ENCODE measurements at places on chromosomes 1 and 21.

DNA sequence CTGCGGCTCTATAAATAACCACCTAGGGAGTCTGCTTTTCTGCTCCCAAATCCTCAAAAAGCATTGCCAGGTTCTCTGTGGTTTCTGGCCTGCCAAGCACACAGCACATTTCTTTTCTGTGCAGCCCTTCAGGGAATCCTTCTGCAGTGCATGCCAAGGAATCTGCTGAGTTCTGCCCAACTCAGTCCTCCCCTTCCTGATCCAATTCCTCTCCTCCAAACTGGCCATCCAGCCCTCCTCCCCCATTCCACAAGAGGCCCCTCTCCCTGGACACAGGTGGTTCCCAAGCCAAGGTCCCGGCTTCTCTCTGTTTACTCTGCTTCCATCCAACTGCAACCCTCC lies 61.8 kb downstream of the HIVEP3 start:
- DNase-seq = no peak

GRCh38 chr1:10541286-10541685 lies 66.5 kb downstream of the PEX14 start:
- no peak for DNase-seq

DNA sequence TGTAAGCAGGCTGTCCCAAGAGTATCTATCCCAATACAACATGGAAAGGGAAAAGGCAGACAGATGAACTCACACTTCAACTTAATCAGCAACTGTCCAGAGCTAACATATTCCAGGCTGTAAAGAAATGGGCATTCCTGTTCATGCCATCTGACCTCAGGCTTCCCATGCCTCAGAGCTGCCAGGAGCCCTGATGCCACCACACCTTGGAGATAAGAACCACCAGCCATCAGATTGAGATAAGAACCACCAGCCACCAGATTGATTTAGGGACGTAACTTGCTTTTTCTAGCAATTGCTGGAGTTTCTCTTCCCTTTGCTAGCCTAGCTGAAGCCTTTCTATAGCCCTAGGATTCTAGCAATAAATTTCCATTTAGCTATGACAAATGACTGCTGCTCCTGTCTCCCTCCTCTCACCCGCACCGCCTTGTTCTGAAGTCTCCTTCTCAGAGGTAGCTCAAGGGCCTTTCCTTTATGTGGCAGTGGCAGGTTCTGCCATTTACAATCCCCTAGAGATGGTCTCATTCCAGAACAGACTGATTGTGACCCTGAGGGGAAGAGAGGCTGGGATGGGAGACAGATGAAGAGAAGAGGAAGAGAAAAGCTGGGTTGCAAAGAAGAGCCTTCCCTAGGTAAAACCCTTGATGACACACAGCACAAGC lies 88.0 kb upstream of the CTTNBP2NL start:
- no peak for DNase-seq

- no peak for DNase-seq
Observed at GRCh38 chr1:62744611-62745577, 39.0 kb upstream of the ATG4C start.

DNA sequence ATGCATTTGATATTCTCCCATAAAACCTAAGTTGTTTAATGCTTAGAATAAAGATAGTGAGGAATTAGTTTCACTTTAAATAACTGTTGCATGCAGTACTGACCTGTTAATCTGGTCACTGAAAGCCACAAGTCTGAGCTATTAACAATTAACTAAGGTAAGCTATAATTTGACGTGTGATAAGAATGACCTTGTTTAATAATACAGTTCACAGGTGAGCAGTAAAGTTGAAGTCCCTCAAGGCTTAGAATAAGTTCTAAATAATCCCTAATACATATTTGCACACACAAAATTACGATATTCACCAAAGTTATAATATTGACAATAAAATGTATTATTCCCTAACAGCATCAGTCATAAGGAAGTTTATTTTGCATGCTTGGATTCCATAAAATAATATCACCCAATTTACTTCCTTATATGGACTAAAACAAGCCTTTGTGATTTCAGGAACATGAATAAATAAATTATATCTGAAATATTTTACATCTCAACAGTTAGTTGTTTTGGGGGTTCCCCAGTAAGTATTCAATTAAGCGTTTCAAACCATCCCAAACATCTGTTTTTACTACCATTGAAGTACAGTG lies 70.6 kb upstream of the CHRM3 start:
- DNase-seq = no peak

DNA sequence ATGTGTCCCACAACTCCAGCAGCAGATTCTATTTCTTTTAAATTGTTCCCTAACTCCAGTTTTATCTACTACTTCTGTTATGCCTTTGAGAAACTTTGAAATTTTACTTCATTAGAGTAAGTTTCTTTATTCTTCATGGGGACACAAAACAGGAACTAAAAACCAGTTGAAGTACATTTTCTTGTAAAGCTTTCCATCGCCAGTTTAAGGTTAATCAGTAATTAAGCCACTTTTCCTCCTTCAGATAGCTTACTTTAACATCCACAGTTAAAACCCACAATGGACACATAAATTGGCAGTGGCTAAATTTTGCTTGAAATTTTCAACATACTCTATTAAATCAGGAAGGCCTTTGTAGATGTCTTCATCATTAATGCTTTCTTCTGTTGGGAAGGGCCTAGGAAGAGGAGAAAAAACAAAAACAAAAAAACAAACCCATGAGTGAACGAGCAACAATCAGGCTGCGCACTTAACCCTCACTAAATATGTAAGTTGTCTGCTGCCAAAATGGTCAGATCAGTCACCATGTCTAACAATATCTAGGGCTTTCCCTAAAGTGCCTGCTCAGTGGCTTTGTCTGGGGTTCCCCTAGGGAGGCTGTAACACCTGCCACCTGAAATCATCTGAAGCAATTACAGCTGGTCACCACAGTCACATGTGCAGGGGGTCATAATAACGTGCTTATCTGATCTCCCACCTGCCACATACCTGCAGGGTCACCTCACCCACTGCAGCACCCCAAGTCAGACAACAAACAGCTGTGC lies 187.9 kb downstream of the VAV3 start:
- DNase-seq = no peak

DNA sequence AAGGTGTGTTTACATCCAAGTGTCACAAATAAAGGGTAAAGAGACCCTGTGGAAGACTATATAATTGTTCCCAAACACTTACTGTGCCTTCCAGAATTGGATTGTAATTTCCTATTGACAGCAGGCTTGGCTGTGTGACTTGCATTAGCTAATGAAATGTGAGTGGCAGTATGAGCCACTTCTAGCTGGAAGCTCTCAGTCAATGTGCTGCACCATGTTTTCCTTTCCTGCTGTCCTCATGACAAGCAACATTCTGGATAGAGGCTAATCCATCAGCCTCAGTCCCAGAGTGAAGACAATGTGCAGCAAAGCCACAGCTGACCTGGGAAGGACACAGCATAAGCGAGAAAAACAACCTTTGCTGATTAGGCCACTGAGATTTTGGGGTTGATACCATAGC lies 5.9 kb upstream of the FOXJ3 start:
- DNase-seq = no peak

DNA sequence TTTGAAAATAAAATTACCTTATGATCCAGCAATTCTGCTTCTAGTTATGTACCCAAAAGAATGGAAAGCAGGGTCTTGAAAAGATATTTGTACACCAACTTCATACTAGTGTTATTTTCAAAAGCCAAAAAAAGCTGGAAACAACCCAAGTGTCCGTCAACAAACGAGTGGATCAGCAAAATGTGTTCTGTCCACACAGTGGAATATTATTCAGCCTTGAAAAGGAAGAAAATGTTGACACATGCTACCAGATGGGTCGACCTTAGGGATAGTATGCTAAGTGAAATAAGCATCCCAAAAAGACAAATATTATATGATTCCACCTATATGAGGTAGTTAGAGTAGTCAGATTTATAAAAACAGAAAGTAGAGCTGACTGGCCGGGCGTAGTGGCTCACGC lies 65.3 kb downstream of the KAZN start:
- DNase-seq = no peak
